Hepatocyte (in vitro differentiated cells): ENCODE measurements at places on chromosomes 1 and 21.
A peak's percentile ranks its signal among the peaks of the same experiment; 100 is the strongest.

- no peaks in the 10 kb centered on the region for H3K36me3 ChIP-seq
- no peak for DNase-seq
- peaks cover 15% of the 10 kb centered on the region for H3K4me1 ChIP-seq
- H3K27me3 ChIP-seq = peaks cover 16% of the 10 kb centered on the region
- H3K4me3 ChIP-seq = peak overlapping the region; percentile 96
- H3K27ac ChIP-seq = peak overlapping the region; percentile 99
These were observed 842 bp downstream of the ATXN7L2 start for GRCh38 chr1:109484519-109484975.

GRCh38 chr1:88275259-88275862 lies 408.7 kb upstream of the PKN2 start:
- no peaks in the 10 kb centered on the region for H3K36me3 ChIP-seq
- H3K27ac ChIP-seq = peak overlapping the region; percentile 18
- DNase-seq = no peak
- H3K27me3 ChIP-seq = no peaks in the 10 kb centered on the region
- H3K4me1 ChIP-seq = peaks cover 7% of the 10 kb centered on the region

GRCh38 chr1:26695356-26696118 lies at the start of gene ARID1A:
TSS of gene ARID1A (plus strand) at chr1:26696015. CDS start at chr1:26696404, 389 bp downstream.
- peaks cover 49% of the 10 kb centered on the region for H3K4me1 ChIP-seq
- no peaks in the 10 kb centered on the region for H3K27me3 ChIP-seq
- H3K36me3 ChIP-seq = no peaks in the 10 kb centered on the region
- peak within 1 kb of the TSS; percentile 39 for H3K4me3 ChIP-seq

DNA sequence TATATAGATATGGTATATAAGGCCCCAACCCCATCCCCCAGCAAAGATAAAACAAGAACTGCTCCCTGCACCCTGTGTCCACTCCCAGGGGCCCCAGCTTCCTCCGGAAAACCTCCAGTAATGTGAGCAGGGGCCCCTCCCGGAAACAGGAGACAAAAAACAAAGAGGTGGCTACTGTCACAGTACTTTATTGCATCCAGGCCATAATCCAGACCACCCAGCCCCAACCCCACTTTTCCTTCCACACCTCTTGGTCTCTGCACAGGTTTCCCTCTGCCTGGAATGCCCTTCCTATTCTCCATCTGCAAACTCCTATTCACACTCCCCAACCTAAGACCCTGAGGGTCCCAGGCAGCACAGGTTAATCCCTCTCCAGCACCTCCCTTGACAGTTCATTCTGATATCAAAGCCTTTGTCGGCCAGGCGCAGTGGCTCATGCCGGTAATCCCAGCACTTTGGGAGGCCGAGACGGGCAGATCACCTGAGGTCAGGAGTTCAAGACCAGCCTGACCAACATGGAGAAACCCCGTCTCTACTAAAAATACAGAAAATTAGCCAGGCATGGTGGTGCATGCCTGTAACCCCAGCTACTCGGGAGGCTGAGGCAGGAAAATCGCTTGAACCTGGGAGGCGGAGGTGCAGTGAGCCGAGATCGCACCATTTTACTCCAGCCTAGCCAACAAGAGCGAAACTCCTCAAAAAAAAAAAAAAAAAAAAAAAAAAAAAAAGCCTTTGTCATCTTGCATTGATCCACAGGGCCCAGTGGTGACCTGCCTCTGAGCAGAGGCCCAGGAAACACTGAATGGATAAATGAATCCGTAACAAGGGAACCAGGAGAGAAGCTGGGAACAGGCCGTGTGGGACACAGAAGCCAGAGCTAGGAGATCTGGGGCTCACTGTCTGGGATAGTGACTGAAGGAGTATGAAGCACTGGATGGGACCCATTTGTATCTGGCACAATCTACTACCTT lies 2.3 kb upstream of the AUNIP start:
- DNase-seq = no peak
- no peak overlapping the region for H3K4me3 ChIP-seq
- peak overlapping the region; percentile 63 for H3K27ac ChIP-seq
- no peaks in the 10 kb centered on the region for H3K36me3 ChIP-seq
- peaks cover 19% of the 10 kb centered on the region for H3K4me1 ChIP-seq

DNA sequence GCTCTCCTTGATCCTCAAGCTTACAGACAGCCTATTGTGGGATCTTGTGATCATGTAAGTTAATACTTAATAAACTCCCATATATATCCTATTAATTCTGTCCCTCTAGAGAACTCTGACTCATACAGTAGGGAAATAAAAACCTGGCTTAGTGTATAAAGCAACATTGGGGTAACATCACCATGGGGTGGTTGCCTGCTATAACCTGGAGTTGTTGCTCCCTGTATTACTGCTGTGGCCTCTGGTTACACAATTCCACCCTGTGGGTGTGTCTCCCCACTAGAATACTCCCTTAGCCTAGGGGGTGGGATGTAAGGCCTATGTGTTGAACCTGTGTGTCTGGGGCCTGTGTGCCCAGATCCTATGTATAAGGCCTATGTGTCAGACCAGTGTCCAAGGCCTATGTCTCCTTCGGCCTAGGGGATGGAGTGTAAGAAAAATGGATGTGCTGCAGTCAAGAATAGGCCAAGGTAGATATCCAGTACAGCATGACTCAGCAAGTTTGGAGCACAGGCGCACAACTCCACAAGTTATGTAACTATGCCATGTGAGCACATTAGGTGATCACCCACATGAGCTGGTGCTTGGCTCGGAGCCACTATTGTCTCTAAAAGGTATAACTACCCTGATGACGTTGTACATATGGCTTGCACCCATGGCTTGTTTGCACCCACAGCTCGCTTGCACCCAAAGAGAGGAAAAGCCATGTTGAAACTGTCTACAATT lies 96.8 kb upstream of the C1orf21 start:
- H3K4me1 ChIP-seq = no peaks in the 10 kb centered on the region
- no peak overlapping the region for H3K4me3 ChIP-seq
- H3K27ac ChIP-seq = no peak overlapping the region

GRCh38 chr1:157540852-157541251 lies 11.5 kb downstream of the FCRL5 start:
- no peaks in the 10 kb centered on the region for H3K36me3 ChIP-seq
- H3K27me3 ChIP-seq = no peaks in the 10 kb centered on the region
- no peaks in the 10 kb centered on the region for H3K4me1 ChIP-seq
- H3K4me3 ChIP-seq = no peak overlapping the region
- no peak for DNase-seq

DNA sequence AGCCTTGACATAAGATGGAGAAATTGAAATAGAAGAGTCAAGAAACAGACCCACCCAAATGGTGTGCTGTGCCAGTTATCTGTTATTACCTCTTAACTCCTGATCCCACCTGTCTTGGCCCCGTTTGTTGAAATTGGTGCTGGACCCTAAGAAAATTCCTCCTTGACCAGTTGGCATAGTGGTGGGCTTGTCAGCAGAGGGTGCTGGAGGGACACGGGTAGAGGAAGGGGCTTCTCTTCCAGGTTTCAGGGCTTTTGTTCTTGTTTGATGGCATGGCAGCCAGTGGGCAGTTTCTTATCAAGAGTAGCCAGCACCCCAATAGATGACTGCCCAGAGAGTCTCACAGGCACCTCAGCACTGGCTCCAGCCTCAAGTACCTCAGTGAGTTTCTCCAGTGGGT lies 51.6 kb downstream of the PCBP3 start:
- no peaks in the 10 kb centered on the region for H3K27me3 ChIP-seq
- H3K36me3 ChIP-seq = no peaks in the 10 kb centered on the region
- no peak overlapping the region for H3K4me3 ChIP-seq
- no peaks in the 10 kb centered on the region for H3K4me1 ChIP-seq
- DNase-seq = no peak
- no peak overlapping the region for H3K27ac ChIP-seq

- H3K4me3 ChIP-seq = peak overlapping the region; percentile 88
- peak; percentile 82 for DNase-seq
- peak overlapping the region; percentile 83 for H3K27ac ChIP-seq
- no peaks in the 10 kb centered on the region for H3K36me3 ChIP-seq
- peaks cover 67% of the 10 kb centered on the region for H3K4me1 ChIP-seq
These were observed 1.3 kb downstream of the AHDC1 start for GRCh38 chr1:27602462-27603308.

- no peak overlapping the region for H3K4me3 ChIP-seq
- no peak for DNase-seq
- H3K27ac ChIP-seq = no peak overlapping the region
- no peaks in the 10 kb centered on the region for H3K4me1 ChIP-seq
These were observed 318.6 kb upstream of the NFIA start for GRCh38 chr1:60763741-60764140.

- no peaks in the 10 kb centered on the region for H3K27me3 ChIP-seq
- H3K4me1 ChIP-seq = peaks cover 7% of the 10 kb centered on the region
- H3K27ac ChIP-seq = no peak overlapping the region
- H3K36me3 ChIP-seq = no peaks in the 10 kb centered on the region
These were observed 160.1 kb upstream of the COL6A1 start for GRCh38 chr21:45821315-45821962.

DNA sequence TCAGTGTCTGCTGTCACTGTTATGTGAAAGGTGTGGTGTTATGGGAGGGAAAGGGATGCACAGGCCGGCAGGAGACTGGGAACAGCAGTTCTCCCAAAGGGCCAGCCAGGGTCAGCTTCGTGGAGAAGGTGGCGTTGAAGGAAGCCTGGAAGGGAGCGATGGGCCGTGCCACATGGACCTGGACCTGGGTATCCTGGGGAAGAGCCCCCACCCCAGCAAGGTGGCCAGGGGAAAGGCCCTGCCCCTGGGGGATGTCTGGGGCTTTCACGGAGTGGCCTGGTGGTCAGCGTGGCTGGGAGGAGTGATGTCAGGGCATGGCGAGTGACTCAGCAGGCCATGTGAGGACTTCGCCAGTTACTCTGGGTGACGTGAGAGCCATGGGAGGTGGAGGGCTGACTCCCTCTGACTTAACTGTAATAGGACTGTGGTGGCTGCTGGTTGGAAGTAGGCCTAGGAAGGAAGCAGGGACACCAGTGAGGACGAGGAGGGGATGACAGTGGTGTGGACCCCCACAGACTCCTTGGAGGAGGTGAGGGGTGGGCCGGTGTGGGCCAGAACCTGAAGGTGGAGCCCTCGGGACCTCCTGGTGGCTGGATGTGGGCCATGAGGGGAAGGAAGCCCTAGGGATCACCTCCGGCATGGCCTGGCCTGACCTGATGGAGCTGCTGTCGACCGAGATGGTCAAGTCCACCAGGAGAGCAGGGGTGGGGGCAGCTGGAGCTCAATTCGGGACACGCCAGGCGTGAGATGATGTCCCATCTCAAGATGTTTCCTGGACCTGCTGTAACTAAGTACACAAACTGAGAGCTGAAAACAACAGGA lies 54.5 kb downstream of the BACE2 start:
- no peak overlapping the region for H3K27ac ChIP-seq
- no peaks in the 10 kb centered on the region for H3K36me3 ChIP-seq
- no peaks in the 10 kb centered on the region for H3K27me3 ChIP-seq
- no peak overlapping the region for H3K4me3 ChIP-seq

DNA sequence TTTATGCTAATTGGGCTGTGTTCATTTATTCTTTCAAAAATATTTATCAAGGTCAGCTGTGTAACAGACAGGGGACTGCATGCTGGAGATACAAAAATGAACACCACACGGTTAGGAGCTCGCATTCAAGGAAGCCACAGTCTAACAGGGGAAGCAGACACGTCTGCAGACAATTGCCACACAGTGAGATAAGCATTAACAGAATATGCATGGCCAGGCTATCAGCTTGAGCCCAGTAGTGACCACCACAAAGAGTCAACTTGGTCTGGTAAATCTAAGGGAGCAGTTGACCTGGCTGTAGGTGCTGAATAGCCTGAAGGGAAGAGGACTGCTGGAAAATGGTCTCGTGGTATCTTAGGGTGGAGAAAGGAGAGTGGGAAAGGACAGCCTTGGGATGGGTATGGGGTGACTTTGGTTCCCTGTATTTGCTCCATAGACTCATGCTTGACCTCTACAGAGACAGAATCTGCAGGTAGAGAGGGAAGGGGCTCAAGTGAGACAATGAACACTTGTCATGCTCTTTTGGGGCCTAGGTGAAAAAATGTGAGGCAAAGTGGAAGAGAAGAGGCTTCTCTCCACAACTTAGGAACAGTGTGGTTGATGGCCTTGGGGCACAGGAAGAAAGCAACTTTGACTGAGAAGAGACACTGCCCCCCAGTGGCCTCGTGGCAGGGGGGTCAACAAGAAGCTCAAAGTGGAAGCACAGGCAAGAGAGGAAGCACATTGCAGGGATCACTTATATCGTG lies 7.6 kb upstream of the NPL start:
- no peak overlapping the region for H3K4me3 ChIP-seq
- no peaks in the 10 kb centered on the region for H3K36me3 ChIP-seq
- DNase-seq = peak; percentile 78
- H3K27ac ChIP-seq = no peak overlapping the region

- H3K27ac ChIP-seq = no peak overlapping the region
- DNase-seq = no peak
- no peaks in the 10 kb centered on the region for H3K27me3 ChIP-seq
These were observed 3.4 kb downstream of the MRPL20 start for GRCh38 chr1:1403653-1404052.

GRCh38 chr1:207958376-207959139 lies 47.6 kb upstream of the CD34 start:
- DNase-seq = no peak
- H3K27me3 ChIP-seq = peaks cover 55% of the 10 kb centered on the region
- no peak overlapping the region for H3K27ac ChIP-seq
- peak overlapping the region; percentile 34 for H3K4me3 ChIP-seq
- peaks cover 6% of the 10 kb centered on the region for H3K4me1 ChIP-seq

GRCh38 chr1:58059789-58060188 lies 486.7 kb downstream of the OMA1 start:
- no peaks in the 10 kb centered on the region for H3K27me3 ChIP-seq
- DNase-seq = no peak
- no peak overlapping the region for H3K27ac ChIP-seq
- no peaks in the 10 kb centered on the region for H3K36me3 ChIP-seq

DNA sequence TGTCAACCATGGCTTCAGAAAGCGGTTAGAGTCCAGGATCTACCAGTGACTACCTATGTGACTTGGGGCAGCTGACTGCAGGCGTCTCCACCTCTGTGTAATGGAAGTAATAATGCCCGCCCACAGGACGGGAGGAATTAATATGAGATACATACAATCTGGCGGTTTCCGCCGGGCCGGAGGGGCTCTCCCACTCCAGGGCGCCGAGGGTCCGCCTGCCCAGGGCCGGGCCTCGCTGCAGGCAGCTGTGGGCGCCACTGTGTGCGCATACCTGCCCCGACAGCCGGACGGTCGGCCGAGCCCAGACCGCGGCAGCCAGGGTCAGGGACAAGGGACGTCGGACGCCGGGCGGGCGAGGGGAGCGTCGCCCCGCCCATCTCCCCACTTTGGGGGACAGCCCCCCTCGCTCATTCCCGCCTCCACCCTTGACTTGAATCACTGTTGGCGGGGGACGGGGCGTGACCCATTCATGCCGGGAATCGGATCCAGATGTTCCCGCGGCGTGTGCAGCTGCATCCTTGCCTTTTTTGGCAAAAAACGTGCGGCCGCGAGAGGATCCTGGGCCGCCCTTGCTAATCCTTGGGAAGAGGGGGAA lies 6.0 kb upstream of the SF3A3 start:
- H3K4me1 ChIP-seq = peaks cover 29% of the 10 kb centered on the region
- peak overlapping the region; percentile 96 for H3K27ac ChIP-seq
- no peak overlapping the region for H3K4me3 ChIP-seq
- H3K27me3 ChIP-seq = no peaks in the 10 kb centered on the region

GRCh38 chr21:43312751-43313169 lies 114.2 kb downstream of the SIK1 start:
- H3K4me3 ChIP-seq = no peak overlapping the region
- H3K36me3 ChIP-seq = no peaks in the 10 kb centered on the region
- H3K27me3 ChIP-seq = no peaks in the 10 kb centered on the region
- H3K4me1 ChIP-seq = peaks cover 37% of the 10 kb centered on the region

- no peak overlapping the region for H3K27ac ChIP-seq
- peaks cover 6% of the 10 kb centered on the region for H3K4me1 ChIP-seq
- no peaks in the 10 kb centered on the region for H3K36me3 ChIP-seq
- H3K4me3 ChIP-seq = no peak overlapping the region
These were observed 3.8 kb downstream of the NCSTN start for GRCh38 chr1:160346958-160347357.
